ENCODE measurements at places on chromosomes 1 and 21.

DNA sequence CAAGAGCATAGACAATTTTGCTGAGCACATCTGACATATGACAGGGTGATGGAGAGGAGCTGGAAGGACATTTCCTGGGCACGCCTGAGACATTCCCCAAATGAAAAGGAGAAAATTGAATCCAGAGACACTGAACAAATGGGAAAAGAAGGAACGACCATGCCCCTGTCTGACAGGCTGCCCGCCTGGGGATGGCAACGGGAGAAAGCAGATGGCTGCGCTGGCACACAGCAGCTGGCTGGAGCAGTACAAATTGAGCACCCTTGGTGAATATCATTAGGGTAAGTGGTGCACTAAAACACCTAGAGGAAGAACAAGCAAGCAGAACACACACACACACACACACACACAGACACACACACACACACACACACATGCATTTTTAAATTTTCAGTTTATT, 174.3 kb upstream of the DUSP10 start:
- no peak for DNase-seq

GRCh38 chr1:244077473-244078220, 26.6 kb downstream of the ZBTB18 start:
- no peak for DNase-seq

- DNase-seq, result no peak
Measured at GRCh38 chr21:35543746-35544145, 494.6 kb upstream of the RUNX1 start.

- no peak for DNase-seq
Measured at GRCh38 chr1:228650141-228650540, 85.1 kb upstream of the RHOU start.

DNA sequence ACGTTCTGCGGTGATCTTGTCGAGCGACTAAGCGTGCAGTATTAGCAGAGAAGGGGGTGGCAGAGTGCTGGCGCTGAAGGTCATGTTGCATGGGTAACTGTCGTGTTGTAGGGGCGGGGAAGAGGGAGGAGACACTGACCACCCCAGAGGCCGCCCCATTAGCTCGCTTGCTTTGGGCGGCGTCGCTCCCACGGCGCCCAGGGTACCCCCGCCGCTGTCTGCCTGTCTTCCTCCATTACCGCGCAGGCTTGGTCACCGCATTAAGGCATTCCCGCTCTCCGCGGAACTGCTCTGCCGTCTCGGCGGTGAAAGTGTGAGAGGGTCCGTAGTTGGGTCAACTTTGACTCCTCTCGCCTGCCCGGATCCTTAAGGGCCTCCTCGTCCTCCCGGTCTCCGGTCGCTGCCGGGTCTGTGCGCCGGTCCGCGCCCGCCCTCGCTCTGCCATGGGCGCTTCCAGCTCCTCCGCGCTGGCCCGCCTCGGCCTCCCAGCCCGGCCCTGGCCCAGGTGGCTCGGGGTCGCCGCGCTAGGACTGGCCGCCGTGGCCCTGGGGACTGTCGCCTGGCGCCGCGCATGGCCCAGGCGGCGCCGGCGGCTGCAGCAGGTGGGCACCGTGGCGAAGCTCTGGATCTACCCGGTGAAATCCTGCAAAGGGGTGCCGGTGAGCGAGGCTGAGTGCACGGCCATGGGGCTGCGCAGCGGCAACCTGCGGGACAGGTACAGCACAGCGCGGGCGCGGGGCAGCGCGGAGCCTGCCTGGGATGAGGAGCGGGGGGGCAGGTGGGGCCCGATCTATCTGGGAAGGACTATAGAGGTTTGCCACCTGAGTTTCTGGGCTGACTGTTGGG, at the start of gene MTARC2:
TSS of gene MTARC2 (plus strand) at position 234 of the 846 bp plus-strand sequence. CDS start at position 444, 210 bp downstream.
- DNase-seq, result peak; percentile 76

- no peak for DNase-seq
Measured at GRCh38 chr1:180585994-180586359, 27.2 kb downstream of the OVAAL start.

DNA sequence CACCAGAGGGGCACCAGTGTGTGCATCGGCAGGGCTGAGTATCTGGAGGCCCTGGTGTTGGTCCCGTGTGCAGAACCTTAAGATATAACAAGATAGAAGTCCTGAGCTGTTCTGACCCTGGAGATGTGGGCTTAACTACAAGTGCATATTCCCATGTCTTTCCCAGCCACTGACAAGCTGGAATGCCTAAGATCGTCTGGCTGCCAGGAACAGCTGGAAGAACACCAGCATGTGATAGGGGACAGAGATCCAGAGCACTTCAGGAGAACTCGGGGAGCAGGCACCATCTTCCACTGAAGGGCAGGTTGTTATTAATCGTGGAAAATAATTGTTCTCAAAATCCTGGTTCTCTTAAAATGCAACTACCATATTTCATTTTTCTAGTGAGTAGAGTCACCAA, 419.9 kb upstream of the RUNX1 start:
- no peak for DNase-seq

DNA sequence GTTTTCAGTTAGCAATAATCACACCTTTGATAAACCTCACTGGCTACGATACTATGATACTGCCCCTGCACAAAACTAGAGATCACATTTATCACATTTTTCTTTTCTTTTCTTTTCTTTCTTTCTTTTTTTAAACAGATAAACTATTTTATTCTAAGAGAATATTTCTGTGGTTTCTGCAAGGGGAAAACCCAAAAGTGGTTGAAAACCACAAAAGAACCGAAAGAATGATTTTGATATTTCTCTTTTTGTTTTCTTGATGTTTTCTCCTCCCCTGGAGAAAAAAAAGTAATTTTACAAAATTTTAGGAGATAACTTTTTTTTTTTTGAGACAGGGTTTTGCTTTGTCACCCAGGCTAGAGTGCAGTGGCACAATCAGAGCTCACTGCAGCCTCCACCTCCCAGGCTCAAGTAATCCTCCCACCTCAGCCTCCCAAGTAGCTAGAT, 18.4 kb upstream of the FRRS1 start:
- no peak for DNase-seq

GRCh38 chr1:166193057-166193698, 26.4 kb upstream of the FAM78B start:
- no peak for DNase-seq

- no peak for DNase-seq
Measured at GRCh38 chr1:3323021-3323795, 131.3 kb upstream of the ARHGEF16 start.

GRCh38 chr1:19563324-19564097, 78.2 kb upstream of the CAPZB start:
- DNase-seq, result peak; percentile 52

- DNase-seq, result no peak
Measured at GRCh38 chr1:74654708-74655107, 18.9 kb downstream of the ERICH3 start.

- DNase-seq, result peak; percentile 34
Measured at GRCh38 chr1:61012341-61012761, 70.0 kb upstream of the NFIA start.
